ENCODE measurements at places on chromosomes 5 and 9.
A peak's percentile ranks its signal among the peaks of the same experiment; 100 is the strongest.

DNA sequence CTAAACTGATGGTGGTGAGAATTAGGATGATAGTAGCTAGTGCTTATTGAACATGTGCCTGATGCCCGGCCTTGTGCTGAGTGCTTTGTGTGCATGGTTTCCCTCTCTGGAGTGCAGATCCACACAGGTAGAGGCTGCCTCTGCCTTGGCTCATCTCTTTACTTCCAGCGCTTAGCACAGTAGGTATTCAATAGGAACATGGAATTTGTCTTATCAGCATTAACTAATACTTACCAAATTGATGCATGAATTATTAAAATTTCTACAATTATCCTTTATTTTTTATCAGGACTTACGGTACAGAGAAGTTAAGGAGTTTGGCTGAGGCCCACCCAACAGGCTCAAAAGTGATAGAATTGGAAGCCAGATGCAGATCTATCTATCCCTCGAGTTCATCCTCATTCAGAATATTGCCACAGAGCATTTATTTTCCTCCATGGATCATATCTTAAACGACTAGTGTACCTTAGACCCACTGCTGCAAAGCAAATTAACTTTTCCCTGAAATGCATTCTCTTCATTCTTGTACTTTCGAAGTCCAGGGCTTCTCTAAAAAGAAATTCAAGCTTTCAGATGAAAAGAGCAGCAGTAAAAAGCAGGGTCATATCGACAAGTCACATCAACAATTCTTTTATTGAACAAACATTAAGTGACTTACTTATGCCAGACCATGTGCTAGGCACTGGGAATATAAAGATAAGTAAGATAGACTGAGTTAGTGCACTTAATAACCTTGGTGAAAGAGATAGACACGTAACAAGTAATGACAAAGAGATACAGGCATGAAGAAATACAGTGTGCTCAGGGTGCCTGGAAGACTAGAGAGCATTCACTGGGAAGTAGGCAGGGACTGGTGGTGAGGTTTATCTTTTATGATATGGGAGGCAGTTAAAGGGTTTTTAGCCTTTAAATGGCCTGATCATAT lies 290.0 kb downstream of the ARRDC3 start:
- DNase-seq: no peak

DNA sequence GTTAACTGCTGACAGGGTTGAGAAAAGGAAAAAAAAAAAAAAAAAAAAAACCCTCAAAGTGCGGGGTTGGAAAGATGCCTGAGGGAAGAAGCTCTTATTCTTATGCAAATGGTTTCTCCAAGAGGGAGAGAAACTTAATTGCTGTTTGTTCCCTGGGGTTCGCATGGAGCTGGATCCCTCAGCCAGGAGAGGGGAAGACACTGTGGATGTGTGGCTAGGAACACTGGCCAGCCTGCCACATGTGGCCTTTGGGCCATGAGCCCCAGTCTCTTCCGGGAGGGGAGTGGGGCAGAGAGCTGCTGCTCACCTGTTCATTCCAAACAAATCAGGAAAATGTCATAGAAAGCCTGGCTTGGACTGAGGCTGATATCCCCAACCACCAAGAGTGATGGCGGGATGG lies 9.4 kb upstream of the SCGB3A2 start:
- no peak for DNase-seq

GRCh38 chr5:1658665-1659064 lies 134.9 kb upstream of the LPCAT1 start:
- DNase-seq: no peak

- no peak for DNase-seq
These were observed 128.3 kb downstream of the MRPL36 start for GRCh38 chr5:1671351-1671750.

GRCh38 chr5:172428224-172429166 lies 25.8 kb downstream of the SH3PXD2B start:
- DNase-seq: no peak

DNA sequence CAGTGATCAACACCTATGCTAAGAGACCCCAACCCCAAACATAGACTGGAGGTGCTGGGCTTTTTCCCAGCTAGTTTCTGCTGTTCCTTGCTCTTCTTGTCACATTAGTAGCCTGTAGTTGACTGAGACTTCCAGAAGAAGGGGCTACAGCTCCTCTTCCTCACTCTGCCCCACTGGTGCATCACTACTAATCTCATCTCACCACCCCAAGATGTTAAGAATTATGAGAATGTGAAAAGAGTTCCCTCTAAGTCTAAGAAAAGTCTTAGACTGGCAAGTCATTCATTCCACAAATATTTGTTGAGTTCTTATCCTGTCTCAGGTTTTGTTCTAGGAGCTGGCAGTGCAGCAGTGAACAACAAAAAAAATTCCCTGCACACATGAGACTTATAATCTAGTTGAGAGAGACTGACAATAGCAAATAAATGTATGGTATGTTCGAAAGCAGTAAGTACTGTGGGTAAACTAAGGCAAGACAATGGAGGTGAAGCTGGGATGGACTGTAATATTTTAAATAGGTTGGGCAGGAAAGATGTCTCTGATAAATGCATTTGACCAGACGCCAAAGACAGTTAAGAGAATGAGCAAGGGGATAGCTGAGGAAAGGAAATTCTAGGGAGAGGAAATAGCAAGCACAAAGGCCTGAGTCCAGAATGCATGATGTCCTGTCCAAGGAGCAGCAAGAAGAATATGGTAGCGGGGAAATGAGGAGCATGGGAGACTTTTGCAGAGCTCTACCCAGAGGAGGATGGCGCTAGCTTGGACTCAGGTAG lies 92.3 kb downstream of the PTCD2 start:
- no peak for DNase-seq

GRCh38 chr9:132411091-132411508 lies 1.1 kb downstream of the CFAP77 start:
- DNase-seq: peak; percentile 76

DNA sequence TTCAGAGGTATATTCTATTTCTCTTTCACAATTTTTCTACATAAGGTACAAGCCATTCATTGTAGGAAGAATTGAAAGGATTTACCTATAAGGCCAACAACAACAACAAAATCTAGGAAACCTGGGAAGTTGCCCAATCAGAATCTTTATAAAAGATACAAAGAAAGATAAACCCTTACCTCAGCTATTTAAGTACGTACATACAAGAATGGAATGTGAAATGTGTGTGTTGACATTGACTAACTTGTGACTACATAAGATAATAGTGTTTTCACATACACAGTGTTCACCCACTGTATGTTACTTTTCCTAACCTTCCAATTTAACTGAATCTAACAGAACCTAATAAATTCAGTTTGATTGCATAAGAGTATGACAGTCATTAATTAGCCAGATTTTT lies 154.1 kb downstream of the ADAMTS6 start:
- DNase-seq: no peak

GRCh38 chr5:139212486-139212885 lies 14.3 kb upstream of the SIL1 start:
- DNase-seq: no peak

DNA sequence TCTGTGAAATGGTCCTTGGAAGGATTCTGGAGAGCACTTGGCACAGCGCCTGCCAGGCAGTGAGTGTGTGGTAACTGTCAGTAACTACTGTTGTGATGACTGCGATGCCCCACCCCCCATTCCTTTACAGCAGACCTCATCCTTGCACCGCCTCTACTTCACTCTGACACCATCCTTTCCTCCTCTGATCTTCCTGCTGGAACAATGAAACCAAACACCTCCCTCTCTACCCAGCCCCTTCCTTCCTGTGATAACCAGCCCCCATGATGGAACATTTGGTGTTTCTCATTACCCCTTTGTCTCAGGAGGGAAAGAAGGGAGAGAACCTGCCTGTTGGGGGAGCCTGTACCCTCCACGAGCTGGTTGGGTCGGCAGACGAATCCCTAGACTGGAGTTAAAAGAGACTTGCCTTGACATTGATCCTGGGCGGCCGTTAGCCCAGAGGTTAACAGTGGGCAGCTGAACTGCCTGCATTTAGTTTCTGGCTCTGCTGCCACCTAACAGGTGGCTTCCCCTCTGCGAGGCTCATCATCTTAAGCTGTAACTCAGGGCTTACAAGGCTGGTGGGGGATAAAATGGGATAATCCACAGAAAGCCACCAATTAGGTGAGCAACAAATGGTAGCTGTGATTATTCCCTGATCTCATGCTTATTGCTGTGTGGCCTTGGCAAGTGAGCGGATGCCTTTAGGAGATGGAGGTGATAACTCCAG lies 34.2 kb upstream of the GRPEL2 start:
- DNase-seq: no peak

GRCh38 chr9:136482046-136482792 lies 621 bp downstream of the SEC16A start:
- peak; percentile 28 for DNase-seq

- DNase-seq: no peak
These were observed 421.8 kb downstream of the ACTL7B start for GRCh38 chr9:108434036-108434435.

DNA sequence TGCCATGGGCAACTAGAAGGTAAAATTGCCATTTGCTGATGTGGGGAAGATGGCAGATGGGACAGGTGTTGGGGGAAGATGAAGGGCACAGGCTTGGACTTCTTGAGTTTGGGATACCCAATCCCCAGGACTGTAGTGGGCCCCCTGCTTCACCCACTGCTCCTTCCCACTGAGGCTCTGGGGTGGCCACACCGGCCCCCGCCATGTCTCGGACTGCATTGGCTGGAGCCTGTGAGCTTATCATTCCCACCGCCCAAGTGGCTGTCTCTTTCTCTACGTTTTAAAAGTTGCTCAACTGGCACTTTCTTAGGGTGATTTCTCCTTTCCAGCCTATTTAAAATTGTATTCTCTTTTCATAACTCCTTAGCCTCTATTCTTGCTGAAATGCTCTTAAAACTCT lies 730.0 kb upstream of the ADAMTS16 start:
- DNase-seq: no peak

GRCh38 chr5:119318256-119318894 lies 37.4 kb upstream of the TNFAIP8 start:
- DNase-seq: no peak

DNA sequence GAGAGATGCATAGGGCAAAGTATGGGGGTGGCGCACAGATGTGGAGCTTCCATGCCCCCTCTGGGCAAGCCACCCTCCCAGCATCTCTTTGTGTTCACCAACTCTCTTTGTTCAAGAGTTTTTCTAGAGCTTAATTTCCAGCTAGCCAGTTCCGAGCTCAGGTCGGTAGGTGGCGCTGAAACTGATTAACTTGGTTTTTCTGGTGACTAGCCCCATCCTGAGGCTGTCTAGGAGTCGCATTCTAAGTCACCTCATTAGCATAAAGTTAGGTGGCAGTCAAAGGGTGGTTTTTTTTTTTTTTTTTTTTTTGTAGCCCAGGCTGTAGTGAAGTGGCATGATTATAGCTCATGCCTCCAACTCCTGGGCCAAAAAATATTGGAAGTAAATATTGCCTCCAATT lies 476.4 kb downstream of the KDM4C start:
- peak; percentile 12 for DNase-seq

DNA sequence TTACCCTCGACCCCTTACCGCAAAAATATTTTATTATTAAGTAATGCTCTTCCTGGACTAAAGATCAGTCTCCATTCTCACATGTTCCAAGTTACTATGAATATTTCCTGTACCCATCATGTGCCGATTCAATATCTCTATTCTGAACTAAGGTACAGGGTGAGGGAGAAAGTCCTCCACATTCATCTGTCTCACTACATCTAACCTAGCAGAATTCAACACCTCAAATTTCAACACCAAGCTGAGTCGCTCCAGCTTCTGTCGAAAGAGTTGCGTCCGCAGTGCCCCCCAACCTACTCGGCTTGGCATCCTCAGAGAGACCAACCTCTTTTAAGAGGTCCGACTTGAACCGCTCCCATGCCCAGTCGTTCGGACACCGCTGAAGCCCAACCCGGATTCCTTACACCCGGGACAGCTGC lies 1.0 kb downstream of the CERT1 start:
- no peak for DNase-seq

DNA sequence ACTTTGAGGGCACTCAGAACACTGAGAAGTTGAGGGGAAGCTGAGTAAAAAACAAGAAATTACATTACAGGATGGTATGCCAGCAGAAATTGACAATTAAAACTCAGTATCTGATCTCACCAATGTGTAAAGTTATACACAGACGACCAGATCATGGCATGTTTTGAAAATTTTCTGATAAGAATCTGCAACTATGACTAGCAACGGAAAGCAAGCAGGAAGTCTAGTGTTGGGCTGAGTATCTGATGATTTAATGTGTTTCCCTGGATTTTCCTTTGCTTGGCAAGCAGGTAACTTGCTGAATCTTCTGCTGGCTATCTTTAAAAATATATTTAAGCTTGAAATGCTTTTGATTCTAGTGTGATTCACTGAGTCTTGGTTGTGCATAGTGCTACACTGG lies 5.2 kb upstream of the GCNT4 start:
- no peak for DNase-seq

DNA sequence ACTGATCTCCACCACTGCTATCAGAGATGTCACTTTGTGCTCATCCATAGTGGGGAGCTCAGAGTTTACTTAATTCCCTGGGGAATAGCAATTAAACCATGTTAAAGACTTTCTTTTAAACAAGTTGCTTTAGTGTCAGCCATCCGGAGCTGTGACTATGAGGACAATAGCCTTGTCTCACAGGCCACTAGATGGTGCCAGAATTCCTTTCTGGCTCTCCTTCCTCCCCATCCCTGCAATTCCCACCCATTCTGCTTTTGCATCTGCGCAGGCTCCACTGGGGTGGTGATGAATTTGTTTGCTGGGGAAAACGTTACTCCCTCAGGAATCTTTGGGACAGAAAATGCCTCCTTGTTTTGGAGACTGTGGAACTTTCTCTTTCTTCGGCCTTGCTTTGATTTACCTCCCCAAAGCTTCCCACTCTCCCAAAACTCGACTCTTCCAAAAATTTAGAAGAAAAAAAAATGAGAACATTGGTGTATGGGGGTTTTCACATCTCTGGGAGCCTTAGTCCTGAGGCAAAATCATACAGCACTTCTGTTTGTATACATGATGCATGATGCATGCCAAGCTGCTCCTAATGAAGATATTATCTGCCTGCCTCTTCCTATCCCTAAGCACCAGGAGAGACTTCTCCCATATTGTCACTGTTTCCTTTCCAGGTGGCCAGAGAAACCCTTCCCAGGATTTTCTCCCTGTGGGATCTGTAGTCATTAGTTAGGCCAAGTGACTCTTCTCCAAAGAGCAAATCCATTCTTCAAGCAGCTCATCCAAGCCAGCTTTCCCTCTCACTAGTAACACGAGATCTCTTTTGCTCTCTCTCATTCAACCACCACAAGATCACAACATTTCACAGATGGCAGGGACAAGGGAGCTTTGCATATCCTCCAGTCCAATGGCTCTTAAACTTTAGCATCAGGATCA lies 466.1 kb downstream of the TLR4 start:
- DNase-seq: no peak

DNA sequence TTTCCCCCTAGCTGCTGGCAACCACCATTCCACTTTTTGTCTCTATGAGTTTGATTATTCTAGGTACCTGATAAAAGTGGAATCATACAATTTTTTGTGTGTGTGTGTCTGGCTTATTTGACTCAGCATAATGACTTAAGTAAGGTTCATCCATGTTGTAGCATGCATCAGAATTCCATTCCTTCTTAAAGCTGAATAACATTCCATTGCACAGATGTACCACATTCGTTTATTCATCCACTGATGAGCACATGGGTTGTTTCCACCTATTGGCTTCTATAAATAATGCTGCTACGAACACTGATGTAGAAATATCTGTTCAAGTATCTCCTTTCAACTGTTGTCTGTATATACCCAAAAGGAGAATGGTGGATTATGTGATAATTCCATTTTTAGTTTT lies 33.7 kb downstream of the AP3B1 start:
- no peak for DNase-seq
